ENCODE measurements at places on chromosomes 3 and 15. TPM values are rescaled to one million over a fixed set of nuclear protein-coding genes. Genes with fewer than 3 reads are reported as not detected.

Gene THAP10
- total RNA-seq = 1.1 TPM

DNA sequence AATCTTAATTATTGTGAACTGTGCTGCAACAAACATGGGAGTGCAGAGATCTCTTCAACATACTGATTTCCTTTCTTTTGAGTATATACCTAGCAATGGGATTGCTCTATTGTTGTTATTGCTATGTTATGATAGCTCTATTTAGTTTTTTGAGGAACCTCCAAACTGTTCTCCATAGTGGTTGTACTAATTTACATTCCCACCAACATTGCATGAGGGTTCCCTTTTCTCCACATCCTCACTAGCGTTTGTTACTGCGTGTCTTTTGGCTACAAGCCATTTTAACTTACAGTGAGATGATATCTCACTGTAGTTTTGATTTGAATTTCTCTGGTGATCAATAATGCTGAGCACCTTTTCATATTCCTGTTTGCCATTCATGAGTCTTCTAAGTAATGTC is 45.5 kb upstream of the TNFSF10 start:
- DNase-seq = no peak

DNA sequence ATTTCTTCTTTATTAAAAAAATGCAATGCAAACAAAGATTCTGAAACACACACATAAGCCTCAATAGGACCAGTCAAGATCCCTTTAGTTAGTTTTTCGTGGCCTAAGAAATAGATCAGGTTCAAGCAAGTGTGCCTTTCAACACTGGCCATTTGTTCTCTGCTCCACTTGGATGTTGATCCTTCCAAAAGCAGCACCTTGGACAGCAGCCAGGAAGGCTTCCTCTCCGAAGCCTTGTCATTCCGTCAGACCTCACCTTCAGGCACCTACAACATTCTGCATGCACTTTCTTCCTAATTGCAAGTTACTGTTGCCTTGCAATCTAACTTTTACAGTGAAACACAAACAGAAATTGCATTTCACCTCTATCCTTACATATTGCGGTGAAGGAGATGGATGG is 155.9 kb upstream of the FEZF2 start:
- no peak for DNase-seq

- DNase-seq = no peak
Observed at GRCh38 chr3:46141813-46142212, 66.3 kb downstream of the CCR1 start.

- no peak for DNase-seq
Observed at GRCh38 chr3:122760453-122761271, 33.0 kb downstream of the HSPBAP1 start.

Gene HDGFL3
- 2.2 TPM for total RNA-seq

Gene TICRR
- total RNA-seq = 0.07 TPM

Gene CCDC54
- not detected for total RNA-seq

Gene RTP3
- total RNA-seq = 21.1 TPM

- no peak for DNase-seq
Observed at GRCh38 chr3:130323503-130323902, 22.0 kb upstream of the COL6A5 start.

- DNase-seq = peak; percentile 73
Observed at GRCh38 chr3:16600780-16601536, 4.3 kb downstream of the DAZL start.

Gene PLA2G4D
- total RNA-seq = not detected

GRCh38 chr3:56055546-56055945 is 412.7 kb downstream of the ERC2 start:
- DNase-seq = no peak

Gene CRYGS
- 1.3 TPM for total RNA-seq

DNA sequence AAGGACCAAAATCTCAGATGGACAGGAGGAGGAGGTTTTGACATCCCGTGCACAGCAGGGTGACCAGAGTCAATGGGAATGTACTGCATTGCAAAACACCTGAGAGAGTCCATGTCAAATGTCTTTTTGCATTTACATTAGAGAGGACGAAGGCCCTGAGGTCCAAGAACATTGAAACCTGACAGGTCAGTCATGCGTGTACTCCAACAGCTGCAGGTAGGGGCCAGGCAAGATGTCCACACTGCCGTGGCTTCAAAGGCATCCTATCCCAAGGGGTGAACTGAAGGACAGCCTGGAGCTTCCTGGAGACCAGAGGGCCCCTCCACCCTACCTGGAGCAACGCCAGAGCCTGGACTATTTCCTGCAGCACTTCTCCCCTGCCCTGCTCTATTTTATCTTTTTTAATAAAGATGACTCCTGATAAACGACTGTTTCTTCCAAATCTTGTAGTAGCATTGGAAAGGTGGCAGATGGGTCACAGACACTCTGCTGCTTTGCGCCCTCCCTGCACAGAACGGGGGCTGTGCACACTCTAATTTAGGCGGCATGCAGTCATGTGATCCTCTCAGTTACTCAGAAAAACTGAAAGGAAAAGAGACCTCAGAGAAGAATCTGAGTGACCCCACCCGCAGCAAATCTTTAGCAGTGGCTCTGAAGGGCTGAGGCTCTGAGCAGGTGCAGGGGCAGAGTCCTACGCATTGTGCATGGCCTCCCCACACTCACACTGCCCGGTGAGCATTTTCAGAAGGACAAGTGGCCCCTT is 68.2 kb downstream of the HMCES start:
- no peak for DNase-seq

Gene LMAN1L
- not detected for total RNA-seq

GRCh38 chr15:69606921-69607500 is 154.4 kb downstream of the RPLP1 start:
- peak; percentile 29 for DNase-seq

- DNase-seq = no peak
Observed at GRCh38 chr3:61983479-61983878, 389.9 kb downstream of the FEZF2 start.

DNA sequence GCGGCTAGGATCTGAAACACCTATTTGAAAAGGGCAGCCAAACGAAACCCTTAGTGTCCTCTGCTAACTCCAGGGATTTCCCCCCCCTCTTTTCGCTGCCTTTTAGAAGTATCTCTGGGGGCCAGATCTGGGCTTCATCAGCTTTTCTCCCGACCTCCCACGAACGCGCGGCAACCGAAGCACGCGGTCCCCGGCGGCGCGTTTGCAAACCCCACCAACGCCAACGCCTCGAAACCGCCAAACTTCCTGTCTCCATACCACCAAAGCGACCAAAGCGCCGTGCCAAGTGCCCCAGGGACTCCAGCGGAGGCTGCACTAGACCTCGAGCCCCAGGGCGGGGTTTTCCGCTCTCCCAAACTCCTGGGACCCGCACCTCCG is 155.8 kb upstream of the FRMD4B start:
- no peak for DNase-seq

DNA sequence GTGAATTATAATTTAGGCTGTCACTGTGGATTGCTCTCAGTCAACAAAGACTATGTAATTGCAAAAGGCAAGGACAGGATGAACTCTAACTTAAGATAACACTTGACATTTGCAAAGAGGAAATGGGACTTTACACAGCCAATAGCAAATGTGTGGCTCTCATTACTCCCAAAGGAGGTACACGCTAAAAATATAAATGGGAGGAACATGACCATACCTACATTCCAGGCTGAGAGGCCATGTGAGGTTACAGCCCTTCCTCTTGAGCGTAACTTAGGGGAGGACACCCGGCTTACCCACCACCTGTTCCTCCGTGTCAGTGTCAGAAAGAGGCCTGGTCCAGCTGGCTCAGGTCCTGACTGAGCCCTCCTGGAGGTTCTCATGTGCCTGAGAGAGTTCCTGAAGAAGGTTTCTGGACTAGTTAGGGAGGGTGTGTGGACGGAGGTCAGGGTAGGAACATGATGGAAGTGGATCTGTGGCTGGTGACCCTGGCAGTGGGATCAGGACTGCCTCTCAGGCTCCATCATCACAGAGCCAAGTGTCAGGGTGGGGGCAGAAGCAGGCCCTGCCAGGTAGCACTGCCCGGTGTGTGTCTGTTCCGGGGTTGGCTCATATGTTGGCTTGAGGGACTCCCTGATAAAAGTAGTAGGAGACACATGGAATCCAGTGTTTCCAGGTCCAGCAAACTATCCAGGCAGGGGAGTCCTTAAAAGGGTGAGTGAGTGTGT is 7.9 kb downstream of the POPDC2 start:
- DNase-seq = no peak

GRCh38 chr15:97234851-97235610 is 725.5 kb upstream of the ARRDC4 start:
- peak; percentile 27 for DNase-seq

DNA sequence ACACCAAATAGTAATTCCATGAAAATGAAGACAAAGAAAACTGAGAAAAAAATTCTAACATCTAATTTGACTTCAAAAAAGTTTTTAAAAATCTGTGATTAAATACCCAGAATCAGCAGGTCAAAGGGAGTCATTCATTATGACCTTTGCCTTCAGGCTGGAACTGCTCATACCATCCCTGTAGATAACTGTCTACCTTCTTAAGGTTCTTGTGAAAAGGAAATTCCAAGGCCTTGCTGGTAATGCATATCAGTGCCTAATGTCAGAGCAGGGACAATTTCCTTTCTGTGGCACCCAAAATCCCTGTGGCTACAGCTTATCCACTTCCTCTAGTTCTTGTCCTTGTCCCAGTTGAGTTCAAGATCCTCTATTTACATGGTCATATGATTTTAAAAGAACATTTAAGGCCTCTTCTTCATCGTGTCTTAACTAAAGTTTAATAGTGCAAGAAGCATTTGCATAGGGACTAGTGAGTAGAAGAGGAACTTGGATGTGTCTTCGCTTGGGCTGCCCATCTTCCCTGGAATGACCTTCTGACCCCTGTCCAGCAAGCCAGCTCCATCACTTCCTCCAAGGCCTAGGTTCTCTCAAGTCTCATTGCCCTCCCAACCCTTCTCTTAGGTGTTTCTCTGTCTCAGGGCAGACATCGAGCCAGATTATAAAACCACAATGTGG is 8.7 kb upstream of the PLCL2 start:
- DNase-seq = no peak

- no peak for DNase-seq
Observed at GRCh38 chr3:124574012-124574411, 156.2 kb upstream of the UMPS start.

GRCh38 chr3:127446756-127447155 is 143.8 kb downstream of the TPRA1 start:
- DNase-seq = peak; percentile 21

GRCh38 chr15:35624881-35625280 is 78.9 kb upstream of the DPH6 start:
- peak; percentile 41 for DNase-seq

Gene PEX11A
- 19.3 TPM for total RNA-seq

DNA sequence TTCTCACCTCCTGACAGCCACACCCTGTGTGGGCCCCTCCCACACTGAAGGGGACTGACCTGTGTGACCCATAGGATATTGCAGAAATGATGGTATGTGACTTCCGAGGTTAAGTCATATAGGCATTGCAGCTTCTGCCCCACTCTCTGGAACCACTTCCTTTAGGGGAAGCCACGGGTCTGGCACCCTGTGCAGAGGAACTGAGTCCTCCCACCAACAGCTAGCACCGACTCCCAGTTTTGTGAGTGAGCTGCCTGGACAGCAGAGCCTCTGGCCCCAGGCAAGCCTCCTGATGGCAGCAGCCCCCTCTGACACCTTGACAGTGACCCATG is 24.6 kb upstream of the SLC6A6 start:
- peak; percentile 44 for DNase-seq

Gene GPR62
- total RNA-seq = not detected

- peak; percentile 49 for DNase-seq
Observed at GRCh38 chr15:40847223-40847961, 3.5 kb downstream of the SPINT1 start.

Gene SLC27A2
- total RNA-seq = 183 TPM

DNA sequence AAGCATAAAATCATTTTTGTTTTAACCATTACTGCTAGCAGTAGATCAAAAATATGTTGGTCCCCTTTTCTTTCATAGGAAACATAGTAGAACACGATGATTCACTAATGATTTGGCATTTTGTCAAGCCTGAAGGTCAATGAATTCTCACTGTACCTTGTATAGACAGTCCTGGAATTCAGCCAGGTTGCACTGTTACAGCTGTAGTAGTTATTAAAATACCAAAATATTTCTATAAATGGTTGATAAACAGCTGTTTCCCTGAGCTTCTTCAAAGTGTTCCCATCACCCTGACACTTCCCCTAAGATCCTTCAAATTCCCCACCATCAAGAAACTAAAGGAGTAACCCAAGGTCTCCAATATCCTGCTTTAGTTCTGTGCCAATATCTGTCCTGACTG is 200.9 kb downstream of the ATP8B4 start:
- no peak for DNase-seq

- DNase-seq = no peak
Observed at GRCh38 chr15:63800739-63801138, 33.0 kb downstream of the HERC1 start.

Gene NDUFB4
- total RNA-seq = 78.9 TPM

DNA sequence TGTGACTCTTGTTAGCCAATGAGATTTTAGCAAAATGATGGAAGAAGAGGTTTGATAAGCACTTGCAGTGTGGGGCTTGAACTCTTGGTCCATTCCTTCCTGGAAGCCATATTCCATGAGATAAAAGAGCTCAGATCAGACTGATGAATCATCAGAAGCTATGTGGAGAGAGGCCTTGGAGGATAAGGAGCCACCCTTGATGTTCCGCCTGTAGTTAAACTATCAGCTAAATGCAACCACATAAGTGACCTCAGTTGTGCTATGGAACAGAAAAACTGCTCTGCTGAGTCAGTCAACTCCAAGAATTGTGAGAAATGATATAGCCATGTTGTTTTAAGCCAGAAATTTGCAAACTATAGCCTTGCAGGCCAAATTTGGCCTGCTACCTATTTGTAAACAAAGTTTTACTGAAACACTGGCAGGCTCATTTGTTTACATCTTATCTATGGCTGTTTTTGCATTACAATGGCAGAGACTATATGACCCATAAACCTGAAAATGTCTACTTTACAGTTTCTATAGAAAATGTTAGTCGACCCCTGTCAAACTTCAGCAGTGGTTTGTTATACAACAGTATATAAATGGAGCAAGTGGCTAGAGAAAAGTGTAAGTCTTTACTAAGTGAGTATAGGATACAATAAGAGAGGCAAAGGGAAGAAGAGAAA is 27.6 kb upstream of the GAP43 start:
- DNase-seq = no peak

DNA sequence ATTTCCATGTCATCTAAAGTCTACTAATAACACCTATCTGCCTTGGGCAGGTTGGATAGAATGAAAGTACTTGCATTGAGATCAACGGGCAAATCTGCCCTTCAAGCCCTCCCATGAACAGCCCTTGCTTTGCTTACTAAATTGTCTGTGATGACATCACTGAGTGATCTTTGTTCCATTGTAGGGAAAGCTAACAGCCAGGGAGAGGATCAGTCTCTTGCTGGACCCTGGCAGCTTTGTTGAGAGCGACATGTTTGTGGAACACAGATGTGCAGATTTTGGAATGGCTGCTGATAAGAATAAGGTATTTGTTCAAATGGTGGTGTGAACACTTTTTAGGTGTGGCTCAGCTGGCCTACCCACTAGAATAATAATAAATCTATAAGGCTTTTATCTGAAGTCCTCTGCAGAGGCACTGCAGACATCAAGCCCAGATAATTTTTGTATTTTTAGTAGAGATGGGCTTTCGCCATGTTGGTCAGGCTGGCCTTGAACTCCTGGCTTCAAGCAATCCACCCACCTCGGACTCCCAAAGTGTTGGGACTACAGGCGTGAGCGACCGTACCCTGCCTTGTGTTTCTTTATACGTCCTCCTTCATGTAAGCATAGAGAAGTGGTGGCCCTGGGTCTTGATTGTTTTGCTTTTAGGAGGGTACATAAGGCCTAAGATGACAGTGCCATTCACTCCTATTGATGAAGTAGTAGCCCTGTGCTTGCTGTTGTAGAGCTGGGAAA is 5.7 kb downstream of the PCCB start:
- DNase-seq = no peak

Data from right lobe of liver (tissue), 6 donors.